ENCODE measurements at places on chromosomes 12 and 14.
A peak's percentile ranks its signal among the peaks of the same experiment; 100 is the strongest.

DNA sequence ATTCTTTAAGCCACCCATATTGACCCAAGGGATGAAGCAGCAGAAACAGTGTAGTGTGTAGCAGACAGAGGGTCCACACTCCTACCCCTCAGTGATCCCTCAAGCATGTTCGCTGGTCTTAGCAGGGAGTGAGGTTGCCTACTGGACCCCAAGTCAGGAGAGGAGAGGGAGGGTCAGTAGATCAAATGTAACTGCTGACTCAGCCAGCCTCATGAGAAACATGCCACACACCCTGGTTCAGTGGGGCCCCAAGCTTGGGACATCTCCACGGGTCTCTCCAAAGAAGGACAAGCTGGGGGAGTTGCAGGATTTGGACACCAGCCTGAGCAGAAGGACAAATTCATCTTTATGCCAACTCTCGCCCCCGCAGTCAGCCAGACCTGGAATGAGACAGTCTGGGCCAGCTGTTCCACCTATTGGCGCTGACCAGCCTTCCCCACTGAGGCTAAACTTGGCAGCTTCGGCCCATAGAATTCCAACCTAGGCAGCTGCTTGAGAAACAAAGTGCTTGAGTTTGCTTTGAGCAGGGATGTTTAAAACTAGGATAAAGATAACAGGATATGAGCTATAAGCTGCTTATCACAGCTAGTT lies 66.0 kb upstream of the ACTN1 start:
- no peak for DNase-seq

- DNase-seq = no peak
Measured at GRCh38 chr12:108046135-108046534, 83.0 kb upstream of the WSCD2 start.

DNA sequence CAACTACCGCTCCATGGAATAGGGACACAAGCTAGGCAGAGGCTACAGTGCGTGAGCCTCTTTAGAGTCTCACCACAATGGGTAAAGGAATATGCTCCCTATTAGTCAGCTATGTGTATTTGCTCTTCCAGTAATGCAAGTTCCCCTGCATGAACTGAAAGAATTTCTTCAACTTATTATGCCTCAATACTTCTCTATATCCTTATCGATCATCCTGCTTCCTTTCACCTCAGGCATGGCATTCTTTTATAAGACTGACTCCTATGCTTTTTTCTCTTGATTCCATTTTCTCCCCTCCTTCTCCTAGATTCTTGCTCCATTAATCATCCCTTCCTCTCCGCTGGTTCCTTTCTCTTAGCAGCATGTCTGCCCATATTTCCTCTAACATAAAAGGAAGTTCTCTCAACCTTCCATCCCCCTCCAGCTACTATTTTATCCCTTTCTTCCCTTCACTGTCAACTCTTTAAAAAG lies 94.5 kb upstream of the CPM start:
- DNase-seq = no peak

- DNase-seq = no peak
Measured at GRCh38 chr14:75824318-75824717, 157.5 kb downstream of the TGFB3 start.

GRCh38 chr12:96258104-96258961 lies 64.2 kb downstream of the ELK3 start:
- no peak for DNase-seq

DNA sequence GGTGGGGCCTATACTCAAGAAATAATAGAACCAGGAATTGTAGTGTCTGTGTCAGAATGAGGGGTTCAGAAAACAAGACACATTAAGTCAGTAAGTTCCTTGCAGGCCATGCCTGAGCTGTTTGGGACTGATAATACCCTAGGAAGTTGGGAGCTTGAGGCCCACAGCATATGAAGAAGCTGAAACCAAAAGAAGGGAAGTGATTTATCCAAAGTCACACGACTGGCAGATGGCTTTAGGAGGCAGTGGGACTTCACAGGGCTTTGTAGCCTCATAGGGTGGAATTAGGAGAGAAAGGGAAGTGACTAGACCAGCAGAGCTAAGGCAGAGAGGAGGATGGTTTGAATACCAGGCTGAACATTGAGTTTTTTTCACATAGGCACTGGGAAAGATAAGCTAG lies 56.6 kb upstream of the SRSF5 start:
- DNase-seq = no peak

GRCh38 chr12:131944601-131945251 lies 5.0 kb upstream of the EP400 start:
- no peak for DNase-seq

DNA sequence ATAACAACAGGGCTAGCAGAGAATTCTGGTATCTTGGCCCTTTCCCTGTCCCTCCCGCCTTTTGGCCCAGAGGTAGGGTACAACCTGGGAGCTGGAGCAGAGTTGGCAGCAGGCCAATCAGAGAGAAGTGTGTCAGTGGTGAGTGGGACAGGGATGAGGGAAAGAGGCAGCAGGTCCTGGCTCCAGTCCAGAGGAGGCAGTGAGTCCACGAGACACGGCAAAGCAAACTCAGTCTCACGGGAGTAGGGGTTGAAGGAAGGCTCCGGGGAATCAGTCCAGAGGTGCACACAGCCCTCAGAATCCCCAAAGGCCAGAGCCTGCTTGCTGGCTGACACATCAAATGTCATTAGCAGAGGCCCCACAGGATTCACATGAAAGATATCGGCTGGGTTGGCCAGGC lies 7.3 kb downstream of the PAN2 start:
- no peak for DNase-seq

DNA sequence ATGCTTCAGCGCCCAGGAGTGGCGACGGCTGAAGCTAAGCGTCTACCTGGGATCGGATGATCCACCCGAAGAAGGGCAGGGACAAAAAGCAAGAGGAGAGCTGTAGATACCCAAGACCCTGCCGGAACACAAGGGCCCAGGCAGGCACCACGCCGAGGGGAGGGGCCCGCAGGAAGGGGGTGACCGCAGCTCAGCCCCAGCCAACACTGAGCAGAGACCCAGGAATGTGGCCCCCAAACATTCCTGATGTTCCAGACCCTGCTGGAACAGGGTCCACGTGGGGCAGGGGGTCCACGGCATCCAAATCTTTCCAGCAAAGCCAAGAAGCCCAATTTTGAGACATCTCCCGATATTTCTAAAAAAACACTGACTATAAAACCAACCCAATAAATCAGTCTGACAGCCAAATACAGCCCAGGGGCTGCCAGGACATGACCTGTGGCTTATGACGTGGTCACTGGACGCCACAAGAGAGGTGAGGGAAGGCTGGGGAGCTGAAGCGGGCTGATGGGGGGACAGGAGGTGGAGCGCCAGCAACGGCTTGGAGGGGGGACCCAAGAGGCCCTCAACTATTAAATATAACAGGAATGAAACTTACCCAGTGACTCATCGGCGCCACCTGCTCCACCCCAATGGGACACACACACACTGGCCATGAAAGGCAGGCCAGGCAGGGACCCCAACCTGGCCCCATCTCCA lies 58.9 kb downstream of the NCOR2 start:
- DNase-seq = no peak

DNA sequence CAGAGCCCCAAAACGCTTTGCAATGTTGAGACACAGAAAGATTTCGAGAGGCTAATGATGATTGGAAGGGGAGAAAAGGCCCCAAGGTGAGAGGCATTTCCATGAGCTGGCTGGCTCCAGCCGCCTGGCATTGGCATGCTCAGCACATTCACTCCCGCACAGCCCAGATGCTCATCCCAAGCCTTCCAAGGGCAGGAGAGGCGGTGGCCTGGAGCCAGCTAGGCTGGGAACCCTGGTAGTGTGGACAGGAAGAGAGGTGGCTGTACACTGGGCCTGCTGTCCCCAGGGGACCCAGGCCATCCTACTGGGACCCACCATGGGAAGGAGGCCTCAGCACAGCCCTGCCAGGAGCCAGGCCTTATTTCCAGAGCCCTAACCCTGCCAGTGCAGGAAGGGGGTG lies 72.2 kb downstream of the SPTB start:
- no peak for DNase-seq

GRCh38 chr12:24960222-24960855 lies 11.4 kb upstream of the BCAT1 start:
- peak; percentile 64 for DNase-seq

DNA sequence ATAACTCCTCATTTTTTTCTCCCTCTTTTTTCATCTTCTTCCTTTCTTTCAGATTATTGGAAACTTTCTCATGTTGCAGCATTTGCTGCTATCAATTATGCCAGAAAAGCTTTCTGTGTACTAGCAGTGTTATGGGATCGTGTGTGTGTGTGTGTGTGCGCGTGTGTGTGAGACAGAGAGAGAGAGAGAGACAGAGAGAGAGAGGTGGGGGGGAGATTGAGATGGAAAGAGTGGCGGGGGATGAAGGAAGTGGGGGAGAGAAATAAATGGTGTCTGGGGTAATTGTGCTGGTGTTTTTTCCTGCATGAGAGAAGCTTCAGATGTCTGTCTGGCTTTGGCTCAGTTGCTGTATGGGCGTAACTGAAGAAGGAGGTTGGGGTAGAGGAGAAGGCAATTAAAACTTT lies 268.9 kb downstream of the RAD51B start:
- DNase-seq = no peak

DNA sequence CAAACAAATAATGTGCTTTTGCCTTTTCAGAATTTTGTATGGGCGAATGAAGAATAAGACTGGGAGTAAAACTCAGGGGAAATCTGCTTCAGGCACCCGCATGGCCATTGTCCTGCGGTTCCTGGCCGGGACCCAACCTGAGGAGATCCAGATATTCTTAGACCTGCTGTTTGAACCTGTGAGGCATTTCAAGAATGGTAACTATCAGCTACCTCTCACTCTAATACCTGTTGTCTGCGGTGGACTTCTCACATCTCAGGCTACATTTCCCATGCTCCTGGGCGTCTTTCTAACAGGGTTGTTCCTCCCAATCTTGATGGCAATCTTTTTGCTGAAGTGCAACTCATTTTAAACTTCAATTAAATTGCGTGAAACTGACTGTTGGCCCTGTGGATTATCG lies 47.1 kb downstream of the UTP20 start:
- no peak for DNase-seq

DNA sequence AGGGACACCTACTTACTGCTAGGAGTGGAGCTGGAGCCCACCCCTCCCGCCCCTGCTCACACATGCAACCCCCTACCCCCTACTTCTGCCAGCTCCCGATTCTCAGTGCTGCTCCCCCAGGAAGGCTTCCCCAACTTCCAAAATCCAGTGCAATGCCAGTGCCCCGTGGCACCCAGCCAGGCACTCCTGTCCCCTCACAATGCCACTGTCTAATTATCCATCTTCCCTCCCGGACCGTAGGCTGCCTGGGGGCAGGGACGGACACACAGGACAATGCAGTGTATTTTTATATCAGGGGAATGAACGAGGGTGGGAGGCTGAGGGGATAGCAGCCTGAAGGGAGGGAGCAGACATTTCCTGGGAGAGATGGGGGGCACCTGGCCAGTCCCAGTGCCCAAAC lies 12.4 kb downstream of the OTUB2 start:
- no peak for DNase-seq

DNA sequence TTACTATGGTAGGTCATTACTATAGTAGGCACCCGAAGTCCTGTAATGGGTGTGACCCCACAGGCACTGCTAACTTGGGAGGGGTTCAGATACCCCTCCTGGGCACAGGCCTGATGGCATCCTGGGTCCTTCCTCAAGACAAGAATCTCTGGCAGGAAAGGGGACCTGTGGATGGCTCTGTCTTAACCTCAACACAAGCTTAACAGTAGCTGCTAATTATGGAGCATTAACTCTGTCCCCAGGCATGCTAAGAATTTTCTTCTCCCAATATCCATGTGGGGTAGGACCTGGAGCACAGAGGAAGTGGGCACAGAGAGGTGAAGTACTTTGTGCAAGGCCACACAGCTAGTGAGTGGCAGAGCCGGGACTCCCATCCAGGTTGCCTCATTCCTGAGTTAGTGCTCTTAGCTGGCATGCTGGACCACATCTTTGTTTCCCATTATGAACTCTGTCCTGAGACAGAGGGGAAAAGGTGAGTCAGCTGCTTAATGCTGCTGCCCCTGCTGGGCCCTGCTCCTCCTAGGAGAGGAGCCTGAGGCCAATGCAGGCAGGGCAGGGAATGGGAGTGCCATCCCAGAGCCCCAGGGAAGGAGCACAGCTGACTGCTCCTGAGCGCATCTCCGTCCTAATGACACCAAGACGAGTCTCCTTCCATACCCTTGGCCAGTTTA lies 32.1 kb downstream of the GALNT16 start:
- DNase-seq = no peak

DNA sequence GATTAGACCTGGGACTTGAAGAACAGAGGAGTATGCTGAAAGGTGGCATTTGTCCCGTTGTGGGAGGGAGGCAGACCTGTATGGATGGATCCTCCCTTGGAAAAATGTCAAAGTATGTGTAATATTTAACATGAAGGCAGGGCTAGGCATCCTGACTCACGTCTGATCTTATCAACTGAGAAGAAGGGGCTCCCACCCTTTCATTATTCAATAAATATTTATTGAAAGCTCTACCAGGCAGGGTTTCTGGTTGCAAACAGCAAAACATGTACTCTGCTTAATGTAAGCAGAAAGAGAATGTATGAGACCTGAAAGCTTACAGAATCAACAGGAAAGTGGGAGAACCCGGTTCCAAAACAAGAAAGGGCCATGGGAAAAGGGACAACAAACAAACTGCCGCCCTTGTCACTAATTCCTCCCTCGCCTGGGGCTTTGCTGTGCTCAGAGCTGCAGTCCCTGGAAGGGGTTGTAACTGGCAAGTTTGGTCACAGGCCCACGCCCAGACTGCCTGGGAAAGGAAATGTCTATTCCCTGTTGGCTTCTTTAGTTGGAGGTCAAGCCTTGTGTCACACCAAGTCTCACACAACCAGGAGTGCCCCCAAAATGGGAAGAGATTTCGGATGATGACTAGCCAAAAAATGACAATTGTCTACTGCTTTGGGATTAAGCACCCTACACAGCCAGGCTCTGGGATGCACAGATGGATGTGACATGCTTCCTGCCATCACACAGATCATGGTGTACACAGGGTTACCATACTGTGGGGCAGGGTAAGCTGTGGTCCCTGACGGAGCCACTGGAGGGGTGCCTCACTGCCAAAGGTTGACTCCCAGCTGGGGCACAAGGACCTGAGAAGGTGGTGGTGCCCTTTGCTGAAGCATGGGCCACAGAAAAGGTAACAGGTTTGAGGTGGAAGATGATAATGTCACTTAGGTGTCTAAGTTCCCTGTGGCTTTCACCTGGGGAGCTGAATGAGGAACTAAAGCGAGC lies 36.8 kb downstream of the RAB35 start:
- DNase-seq = no peak

All from SK-N-DZ (cell line).